Adrenal gland (tissue), 19 donors: ENCODE measurements at places on chromosomes 4 and X. TPM values are rescaled to one million over a fixed set of nuclear protein-coding genes. Genes with fewer than 3 reads are reported as not detected.

The HOPX gene
- 36.3 TPM for total RNA-seq

DNA sequence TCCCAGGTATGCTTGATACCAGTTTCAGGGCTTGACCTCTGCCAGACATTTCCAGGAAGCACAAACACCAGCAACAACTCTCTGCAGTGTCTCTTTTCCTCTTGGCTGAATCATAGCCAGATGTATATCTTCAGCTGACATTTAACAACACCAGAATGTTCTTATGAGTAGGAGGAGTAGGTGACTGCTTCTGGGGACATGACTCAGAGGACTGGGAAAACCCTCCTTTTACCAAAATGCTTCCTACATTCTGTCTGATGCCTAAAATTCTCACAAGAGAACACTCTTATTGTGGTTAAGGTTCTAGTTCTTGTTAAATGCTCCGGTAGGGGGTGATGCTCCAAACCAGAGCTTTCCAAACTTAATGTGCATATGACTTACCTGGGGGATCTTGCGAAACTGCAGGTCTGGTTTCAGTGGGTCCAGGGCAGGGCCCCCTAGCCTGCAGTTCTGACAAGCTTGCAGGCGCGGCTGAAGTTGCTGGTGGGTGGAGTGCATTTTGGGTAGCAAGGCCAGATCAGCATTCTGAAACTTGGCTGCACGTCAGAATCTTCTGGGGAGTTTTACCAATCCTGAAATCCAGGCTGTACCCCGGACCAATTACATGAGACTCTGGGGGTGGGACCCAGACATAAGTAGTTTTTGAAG is 329.3 kb upstream of the RPS6KA3 start:
- no peak for DNase-seq

The BEX2 gene
- total RNA-seq = 62.2 TPM

- no peak for DNase-seq
Measured at GRCh38 chrX:48753708-48754228, 7.8 kb upstream of the GLOD5 start.

DNA sequence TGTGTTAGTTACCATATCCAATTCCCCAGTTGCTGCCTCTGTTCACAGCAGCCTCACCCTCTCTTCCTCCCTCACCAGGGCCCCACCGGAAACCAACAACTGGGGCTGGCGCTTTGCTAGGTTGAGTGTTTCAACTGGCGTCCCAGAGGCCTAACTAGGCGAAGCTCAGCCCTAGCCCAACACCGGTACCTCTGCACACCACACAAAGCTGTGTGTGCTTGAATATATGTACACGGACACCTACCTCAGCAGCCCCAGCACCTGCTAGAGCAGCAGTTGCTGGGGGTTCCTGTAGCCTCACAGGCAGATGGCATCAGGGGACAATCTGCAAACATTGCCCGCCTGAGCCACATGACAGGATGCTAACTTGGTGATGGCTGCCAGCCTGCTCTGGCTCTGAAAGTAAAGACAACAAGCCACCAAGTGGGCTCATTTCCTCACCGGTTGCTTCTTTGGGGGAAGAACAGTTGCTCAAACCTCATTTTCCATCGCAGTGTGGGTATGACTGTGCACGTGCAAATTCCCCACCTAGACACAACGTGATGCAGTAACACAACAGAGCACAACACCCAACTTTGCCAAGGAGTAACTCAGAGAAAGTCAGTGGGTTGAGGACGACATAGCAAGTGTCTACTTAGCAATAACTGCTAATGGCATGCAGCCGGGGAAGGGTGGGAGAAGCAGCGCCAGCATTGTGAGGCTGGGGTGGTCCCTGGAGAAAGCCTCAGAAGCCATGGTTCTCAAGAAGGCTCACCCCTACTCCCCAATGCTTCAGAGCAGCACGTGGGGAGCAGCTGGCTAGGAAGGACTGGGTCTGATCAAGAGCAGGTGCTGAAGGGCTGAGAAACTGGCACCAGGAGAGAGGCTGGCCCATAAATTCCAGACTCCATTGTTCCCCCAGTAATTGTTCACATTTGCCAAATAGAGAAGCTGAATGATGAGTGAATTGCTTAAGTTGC is 139.5 kb downstream of the SH3KBP1 start:
- DNase-seq = no peak
